ENCODE measurements at places on chromosomes 6 and 20.

DNA sequence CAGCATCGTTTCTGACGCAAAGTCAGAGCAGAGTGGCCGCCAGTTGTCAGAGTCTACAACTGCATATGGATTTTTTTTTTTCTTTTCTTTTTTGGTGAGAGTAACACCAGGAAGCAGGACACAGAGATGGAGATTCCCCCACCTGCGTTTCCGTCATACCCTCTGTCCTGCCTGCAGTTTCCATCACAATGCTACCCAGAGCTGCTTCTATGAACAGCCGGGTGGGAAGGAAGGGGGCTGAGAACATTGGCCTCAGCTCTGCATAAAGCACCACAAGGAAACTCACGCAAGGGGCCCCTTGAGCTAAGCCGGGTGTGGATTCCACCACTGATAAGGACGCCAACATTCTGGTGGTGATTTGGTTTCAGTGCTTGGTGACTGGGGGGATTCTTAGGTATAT is 183.5 kb upstream of the AFDN start:
- no peak for DNase-seq

DNA sequence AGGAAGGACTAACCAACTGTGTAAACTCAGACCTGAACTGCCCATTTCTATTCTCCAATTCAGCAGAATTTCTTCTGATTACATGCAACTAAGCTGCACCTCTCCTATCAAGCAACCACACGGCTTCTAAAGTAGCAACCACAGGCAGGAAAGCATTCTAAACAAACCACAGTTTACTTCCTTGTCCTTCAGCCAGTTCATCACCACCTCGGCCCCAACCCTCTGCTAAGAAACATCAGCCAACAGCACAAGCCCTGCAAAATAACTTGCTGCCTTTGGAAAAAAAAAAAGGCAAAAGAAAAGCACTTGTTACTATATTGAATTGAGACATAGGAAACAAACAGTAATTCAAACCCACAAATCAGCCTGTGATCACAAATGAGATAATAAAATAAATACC is 140.3 kb downstream of the NFATC2 start:
- DNase-seq = no peak

GRCh38 chr6:156107624-156108101 is 652.0 kb upstream of the NOX3 start:
- no peak for DNase-seq

DNA sequence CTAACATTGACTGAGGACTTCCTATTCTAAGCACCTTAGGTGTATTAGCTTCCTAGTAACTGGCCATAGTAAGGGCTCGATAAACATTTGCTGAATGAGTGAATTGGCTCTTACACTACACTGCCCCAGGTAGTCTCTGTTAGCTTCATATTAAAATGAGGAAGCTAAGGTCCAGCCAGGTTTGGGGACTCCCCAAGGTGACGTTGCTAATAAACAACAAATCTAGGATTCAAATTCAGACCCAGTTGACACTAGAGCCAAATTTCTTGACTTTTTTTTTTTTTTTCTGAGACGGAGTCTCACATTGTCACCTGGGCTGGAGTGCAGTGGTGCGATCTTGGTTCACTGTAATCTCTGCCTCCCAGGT is 16.2 kb downstream of the ARHGAP40 start:
- DNase-seq = no peak

- DNase-seq = no peak
Measured at GRCh38 chr20:4850960-4851359, 129.3 kb downstream of the PRND start.

DNA sequence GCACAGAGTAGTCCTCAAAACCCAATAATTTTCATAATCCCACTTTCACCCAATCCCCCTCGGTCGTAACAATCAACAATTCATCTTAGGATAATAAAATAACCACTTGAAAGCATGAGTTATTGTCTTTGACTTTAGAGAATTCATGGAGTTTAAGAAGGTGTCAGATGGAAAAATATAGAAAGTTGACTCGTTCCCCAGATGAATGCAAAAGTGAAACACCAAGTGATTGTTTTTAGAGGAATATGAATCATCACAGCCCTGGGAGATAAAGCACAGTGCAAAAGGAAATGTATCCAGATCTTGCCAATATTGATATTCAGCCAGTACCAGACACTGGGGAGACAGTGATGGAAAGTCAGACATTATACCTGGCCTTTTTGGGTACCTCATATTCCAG is 860.5 kb downstream of the DHX35 start:
- no peak for DNase-seq

DNA sequence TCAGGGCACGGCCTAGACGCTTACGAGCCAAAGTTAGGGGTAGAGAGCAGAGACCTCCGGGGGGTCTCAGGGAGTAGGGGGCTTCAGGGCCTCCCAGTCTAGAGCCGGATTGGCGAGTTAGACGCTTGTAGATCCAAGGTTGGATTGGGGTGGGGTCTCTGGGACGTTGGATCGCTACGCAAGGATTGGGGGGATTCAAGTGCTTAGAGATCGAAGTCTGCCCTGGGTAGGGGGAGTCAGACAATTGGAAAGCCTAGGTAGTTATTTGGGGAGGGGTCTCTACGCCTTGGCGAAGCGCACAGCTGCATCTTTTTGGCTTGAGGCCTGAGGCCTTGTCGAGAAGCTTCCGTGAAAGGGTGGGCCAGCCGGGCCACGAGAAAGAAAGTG is 469 bp downstream of the STX16 start:
- DNase-seq = no peak

DNA sequence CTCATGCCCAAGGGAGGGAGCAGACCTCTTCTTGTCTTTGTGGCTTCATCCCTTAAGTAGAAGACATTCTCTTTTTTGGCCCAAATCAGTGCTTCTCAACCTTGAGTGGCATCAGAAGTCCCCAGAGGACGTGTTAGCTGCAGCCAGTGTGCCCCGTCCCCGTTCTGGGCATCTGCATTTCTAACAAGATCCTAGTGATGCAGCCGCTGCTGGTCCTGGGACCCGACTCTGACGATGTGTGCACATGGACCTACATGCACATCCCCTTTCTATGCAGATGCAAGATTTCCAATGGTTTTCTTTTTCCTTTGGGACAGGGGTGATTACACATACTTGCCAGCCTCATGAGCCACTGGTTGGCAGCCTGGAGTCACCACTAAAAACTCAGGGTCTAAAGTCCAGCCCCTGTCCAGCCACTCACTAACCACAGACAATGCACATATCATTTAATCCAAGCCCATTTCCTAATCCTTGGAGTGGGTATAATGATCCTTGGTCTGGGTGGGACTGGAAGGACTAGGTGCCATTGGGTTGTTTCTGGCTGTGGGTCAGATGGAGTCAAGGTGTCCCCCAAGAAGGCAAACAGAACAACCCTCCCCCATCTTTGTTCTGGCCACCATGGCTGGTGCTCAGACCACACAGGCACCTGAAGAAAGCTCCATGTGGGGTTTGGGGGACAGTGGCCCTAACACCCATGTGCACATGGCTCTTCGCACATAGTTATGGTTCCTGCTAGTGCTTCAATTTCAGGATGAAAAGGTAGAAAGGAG is 6.4 kb downstream of the ACSS1 start:
- DNase-seq = no peak

- DNase-seq = no peak
Measured at GRCh38 chr6:117601811-117602150, 530 bp downstream of the GOPC start.

DNA sequence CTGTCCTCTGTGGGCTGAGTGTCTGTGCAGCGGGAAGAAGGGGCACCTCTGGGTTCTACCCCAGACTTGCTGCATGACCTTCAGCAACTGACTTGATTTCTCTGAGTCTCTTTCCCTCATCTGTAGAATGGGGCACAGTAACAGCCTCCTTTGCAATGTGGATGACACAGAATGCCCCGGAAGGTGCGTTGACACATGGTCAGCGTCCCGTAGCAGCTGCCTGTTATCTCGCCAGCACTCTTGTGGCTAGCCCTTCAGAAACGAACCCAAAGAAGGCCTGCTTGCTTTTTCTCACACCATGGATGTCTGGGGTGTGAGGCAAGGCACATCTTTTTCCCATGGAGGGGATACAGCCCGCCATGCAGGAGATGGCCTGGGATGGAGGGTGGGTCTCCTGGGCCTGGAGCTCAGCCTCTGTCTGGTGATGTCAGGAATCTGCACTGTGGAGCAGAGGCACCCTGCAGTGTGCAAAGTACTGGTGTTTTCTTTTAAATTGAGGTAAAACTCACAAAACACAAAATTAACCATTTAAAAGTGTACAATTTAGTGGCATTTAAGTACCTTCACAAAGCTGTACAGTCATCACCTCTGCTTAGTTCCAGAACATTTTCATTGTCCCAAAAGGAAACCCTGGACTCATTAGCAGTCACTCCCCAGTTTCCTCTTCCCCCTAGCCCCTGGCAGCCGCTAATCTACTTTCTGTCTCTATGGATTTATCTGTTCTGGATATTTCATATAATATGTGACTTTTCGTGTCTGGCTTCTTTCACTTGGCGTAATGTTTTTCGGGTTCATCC is 59.8 kb upstream of the FAM83D start:
- DNase-seq = no peak

GRCh38 chr6:102381203-102381602 is 987.7 kb downstream of the GRIK2 start:
- DNase-seq = no peak

- no peak for DNase-seq
Measured at GRCh38 chr20:46857061-46857831, 37.4 kb upstream of the EYA2 start.

GRCh38 chr20:1711826-1712601 is 54.4 kb upstream of the SIRPG start:
- no peak for DNase-seq

DNA sequence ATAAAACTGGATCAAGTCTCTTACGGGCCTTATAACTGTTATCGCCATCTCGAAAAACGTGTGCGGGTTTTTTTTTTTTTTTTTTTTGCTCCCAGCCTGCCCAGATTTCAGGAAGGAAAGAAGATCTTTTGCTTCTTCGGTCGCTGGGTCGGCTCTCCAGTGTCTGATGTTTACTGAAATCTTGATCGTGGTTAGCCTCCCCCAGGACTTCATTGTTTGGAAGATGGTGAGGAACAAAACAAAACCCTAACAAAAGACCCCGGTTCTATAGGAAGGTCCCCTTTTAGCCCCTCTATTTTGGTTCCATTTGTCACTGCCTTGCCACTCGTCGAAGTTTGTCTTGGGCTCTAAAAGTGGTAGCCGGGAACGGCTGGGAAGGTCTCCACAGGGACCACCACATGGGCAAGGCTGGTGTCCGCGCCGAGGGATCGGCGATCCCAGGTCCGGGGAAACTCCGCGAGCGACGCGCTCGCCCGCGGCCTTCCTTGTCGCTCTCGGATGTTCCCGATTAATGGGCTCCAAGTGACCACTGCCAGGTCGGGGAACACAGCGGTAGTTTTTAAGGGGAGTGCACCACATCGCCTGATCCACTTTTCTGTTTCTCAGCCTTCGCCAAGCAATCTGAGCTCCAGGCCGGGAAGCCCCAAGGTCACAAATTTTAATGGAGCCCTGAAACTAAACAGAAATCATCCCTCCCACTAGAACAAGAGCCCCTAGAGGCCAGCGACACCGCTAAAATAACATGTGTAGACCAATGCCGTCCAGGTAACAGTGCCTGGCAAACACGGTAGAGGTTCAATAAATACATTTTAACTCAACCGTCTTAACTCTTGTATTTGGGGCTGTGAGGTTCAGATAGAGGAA is 27.0 kb downstream of the TRIM27 start:
- DNase-seq = no peak

- DNase-seq = no peak
Measured at GRCh38 chr6:45614488-45615285, 237.0 kb upstream of the SUPT3H start.

DNA sequence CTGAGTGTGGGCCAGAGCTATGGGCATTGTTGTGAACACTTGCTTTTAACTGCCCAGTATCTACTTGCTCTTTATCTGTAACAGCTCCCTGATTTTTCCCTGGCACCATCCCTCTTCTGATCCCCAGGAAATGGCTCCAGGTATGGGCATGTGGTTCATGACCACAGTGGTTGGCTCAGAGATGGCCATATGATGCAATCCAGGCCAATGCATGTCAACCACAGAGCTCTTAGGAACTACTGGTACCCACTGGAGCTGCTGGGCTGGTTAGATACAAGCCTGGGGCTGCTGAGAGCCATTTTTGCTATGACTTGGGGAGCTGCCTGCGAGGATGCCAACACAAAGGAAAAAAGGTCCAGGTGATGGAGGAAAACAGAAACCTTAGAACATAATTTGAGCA is 55.6 kb downstream of the KCNB1 start:
- no peak for DNase-seq

GRCh38 chr6:18712595-18712994 is 325.4 kb downstream of the RNF144B start:
- DNase-seq = no peak

DNA sequence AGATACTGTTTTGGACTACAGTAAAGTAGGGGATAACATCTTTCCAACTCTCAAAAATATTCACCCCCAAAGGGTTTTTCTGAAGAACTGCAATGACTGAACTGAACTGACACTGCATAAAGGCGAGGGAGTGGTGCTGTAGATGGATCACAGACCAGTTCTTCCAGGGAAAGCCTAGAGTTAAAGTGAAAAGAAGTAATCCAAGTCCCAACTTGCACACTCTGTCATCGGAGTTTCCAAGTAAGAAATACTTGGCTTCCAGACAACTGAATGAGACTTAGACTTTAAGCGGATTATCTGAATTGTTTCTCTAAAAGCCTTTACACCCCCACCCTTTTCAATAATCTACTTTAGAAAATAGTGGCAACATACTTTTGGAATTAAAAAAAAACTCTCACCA is 134.1 kb upstream of the PREP start:
- DNase-seq = no peak

DNA sequence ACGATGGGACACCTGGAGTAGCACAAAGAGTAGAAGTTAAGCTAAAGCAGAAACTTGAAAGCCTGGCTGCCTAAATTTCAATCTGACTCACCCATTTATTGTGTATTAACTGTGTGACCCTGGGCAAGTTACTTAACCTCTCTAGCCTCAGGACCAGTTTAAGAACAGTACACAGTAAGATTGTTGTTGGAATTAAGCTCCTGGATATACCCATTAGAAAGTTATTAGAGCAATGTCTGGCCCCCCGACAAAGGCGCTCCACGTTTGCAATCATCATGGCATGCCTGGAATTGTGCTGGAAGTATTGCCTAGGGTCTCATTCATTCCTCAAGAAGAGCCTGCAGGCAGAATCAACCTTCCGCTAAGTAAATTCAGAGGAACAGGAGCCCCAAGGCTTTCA is 1.4 kb downstream of the SDC4 start:
- DNase-seq = no peak

DNA sequence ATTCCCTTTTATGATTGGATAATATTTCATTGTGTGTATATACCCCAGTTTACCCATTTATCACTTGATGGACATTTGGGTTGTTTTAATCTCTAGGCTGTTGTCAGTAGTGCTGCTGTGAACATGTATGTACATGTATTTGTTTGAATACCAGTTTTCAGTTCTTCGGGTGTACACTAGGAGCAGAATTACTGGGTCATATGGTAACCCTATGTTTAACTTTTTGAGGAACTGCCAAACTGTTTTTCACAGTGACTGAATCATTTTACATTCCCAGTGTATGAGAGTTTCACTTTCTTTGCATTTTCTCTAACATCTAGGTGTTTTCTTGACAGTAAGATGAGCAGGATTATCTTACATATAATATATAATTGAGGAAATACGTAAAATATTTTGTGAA is 44.7 kb upstream of the ADIG start:
- DNase-seq = no peak
